Mesenteric fat pad (tissue), 1 donor: ENCODE measurements at places on chromosomes 12 and 14.

DNA sequence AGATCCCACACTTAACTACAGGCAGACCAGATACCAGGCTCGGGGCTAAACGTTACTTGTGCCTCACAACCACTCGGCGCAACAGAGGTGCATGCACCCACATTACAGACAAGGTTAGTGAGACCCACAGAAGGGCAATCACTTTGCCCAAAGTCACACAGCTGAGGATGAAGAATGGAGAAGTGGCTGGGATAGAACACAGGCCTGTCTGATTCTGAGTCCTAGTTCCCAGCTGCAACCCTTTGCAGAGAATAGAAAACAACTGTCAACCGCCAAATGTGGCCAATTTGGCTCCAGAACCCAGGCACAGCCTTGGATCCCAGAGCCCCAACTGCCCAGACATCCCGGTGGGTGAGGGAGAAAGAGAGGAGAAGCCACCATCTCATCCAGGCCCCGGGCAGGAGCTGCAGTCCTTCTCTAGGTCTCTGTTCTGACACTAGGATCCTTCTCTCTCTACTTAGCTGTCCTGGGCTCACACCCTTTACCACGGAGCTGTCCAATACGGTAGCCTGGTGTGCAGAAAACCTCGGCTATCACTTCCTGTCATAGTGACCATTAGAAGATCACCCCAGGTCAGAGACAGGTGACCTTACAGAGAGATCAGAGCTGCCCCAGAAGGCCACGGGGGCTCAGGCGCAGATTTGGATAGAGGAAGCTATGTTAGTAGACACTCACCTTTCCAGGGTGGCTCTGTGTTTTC is 59.1 kb downstream of the FAM222A start:
- DNase-seq: peak; percentile 51

- no peak for DNase-seq
Observed at GRCh38 chr12:63787306-63787705, 7.6 kb downstream of the RXYLT1 start.

GRCh38 chr14:44701563-44702263 is 194.6 kb upstream of the FSCB start:
- DNase-seq: no peak

GRCh38 chr12:89319122-89319521 is 33.2 kb downstream of the DUSP6 start:
- DNase-seq: no peak

GRCh38 chr12:114342656-114343055 is 63.3 kb downstream of the TBX5 start:
- no peak for DNase-seq

- DNase-seq: no peak
Observed at GRCh38 chr14:58947156-58947555, 241.3 kb upstream of the DAAM1 start.

- DNase-seq: no peak
Observed at GRCh38 chr12:44021471-44021971, 185.6 kb downstream of the TMEM117 start.

- no peak for DNase-seq
Observed at GRCh38 chr12:75876832-75877762, 154.5 kb downstream of the PHLDA1 start.

- no peak for DNase-seq
Observed at GRCh38 chr14:68621400-68622365, 171.2 kb downstream of the ZFP36L1 start.

DNA sequence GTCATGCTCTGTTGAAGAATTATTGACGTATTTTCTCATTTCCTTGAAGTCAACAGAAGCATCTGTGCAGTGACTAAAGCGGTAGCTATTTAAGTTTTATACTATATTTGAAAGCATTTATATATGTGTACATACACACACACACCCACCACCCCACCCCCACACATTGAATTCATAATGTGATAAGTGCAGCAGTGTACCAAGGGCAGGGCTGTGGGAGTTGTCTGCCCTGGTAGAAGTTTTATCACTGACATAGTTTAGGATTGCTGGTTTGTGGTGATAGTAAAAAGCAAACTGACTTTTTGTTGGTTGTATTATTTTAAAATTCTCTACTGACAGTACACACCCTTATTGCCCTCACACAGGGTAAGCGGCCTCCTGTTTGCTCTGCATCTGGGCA is 39.1 kb downstream of the GAS2L3 start:
- DNase-seq: no peak

GRCh38 chr14:104768437-104769323 is 15.7 kb downstream of the SIVA1 start:
- peak; percentile 98 for DNase-seq

GRCh38 chr12:55955344-55955743 is 10.5 kb downstream of the PMEL start:
- no peak for DNase-seq

- DNase-seq: no peak
Observed at GRCh38 chr12:124445826-124446225, 121.6 kb downstream of the NCOR2 start.

GRCh38 chr12:119949145-119949544 is 39.9 kb upstream of the BICDL1 start:
- DNase-seq: no peak

DNA sequence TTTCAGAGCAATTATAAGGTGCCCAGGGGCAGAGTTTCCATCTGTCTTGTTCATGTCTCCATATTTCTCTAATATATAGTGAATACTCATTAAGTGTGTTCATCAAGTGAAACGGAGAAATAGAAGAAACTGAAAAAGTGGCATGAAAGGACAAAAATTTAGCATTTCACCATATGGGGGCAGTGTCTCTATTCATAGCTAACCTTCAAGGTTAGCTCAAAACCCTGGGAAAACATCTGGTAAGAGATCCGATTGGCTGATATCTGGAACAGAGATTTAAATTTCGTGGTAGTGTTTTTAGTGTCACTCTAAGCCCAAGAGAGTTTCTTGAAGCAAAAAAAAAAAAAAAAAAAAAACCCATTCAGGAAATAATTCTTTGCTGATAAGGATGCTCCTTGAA is 367.5 kb downstream of the DAD1 start:
- DNase-seq: no peak

DNA sequence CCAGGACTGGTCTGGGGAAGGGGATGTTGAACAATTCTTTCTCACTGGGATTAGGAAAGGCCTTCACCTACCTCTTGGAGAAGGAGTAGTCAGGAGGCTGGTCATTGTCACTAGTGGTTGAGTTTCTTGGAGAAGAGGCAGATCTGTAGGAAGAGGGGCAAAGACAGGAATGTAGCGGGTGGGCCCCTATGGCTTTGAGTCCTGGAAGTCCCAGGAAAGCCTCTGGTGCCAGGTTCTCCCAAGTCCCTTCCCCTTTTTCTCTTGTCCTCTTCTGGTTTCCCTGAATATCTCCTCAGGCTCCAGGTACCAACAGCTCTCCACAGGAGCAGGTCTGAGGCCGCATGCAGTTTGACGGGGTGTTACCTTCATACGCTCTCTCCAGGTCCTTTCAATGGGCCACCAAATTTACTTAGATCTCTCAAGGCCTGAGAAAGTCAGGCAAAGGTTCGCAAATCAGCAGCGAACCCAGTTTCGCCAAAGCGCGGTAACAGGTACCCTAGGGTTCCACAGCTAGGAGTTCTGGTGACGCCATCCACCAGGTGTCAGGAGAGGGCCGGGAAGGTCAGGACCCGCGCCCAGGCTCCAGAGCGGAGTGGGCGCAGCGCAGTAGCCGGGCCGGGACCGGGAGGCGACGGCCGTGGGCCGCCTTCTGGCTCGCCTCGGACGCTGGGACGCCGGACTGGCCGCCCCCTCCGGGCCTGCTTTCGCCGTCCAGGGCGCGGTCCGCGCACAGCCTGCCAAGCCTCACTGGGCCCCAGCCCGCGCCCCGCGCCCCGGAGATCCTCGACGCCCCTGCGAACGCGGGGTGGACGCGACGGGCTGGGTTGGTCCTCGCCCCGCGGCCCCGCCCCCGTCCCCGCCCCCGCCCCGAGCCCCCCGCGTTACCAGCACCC is 795 bp downstream of the SMAGP start:
- DNase-seq: no peak

GRCh38 chr12:92459850-92460249 is 242.9 kb upstream of the PLEKHG7 start:
- DNase-seq: no peak

DNA sequence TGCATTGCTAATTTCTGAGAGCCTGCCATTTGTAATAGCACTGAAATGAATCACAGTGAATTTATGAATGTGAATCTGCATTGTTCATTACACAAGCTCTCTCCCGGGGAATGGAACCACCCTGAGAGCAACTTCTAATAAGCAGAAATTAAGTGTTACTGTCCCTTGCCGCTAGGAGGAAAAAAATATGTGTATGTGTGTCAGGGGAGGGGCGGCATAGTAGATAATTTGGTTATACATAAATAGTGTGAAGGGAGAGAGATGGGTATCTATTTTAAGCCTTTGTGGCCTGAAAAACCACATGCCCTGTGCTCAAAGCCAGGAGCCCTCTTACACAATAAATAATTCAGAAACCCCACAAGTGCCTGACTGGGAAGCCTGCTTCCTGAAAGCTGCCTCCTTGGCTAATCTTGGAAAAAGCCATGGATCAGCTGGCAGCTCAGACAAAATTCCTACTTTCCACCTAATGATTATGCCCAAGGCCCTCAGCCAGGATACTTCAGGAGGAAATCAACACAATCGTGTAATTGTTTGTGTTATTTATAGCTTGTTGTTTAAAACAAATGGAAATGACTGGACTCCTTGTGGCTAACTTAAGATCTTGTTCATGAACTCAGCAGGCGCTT is 366.2 kb upstream of the KITLG start:
- DNase-seq: no peak

- no peak for DNase-seq
Observed at GRCh38 chr14:52182853-52183252, 84.6 kb upstream of the PTGDR start.

DNA sequence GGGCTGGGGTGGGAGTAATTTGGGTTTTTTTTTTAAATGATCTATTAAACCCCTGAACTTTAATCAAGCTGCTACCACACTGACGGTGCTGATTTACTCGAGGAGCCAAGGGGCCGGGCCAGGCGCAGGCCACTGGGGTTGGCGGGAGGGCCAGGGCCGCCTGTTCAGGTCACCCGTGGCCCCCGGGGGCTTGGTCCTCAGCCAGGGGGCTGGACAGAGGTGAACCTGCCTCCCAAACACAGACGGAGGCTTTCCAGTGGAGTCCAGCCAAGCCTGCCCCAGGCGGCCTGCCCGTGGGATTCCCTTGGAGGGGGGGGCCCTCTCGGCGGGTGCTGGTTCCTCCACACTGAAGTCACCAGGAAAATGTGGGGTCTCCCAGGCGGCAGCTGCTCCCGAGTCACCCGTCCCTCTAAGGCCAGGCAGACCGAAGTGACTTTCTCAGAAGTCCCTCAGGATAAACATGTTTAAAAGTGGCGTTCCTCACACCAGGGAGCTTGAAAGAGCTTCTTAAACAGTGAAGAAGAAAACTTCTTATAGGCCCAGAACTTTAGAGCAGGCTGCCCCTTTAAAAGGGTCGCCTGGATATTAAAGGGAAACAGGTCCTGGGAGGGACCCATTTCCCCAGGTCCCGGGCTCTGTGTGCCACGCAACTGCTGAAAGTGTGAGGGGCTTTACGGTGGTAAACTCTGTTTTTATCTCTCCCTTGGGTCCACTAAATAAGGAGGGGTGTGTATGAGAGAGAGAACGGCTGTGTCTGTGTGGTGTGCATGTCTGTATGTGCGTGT is 167.2 kb upstream of the GSC start:
- DNase-seq: no peak

- DNase-seq: no peak
Observed at GRCh38 chr12:10207136-10207535, 5.5 kb upstream of the GABARAPL1 start.
